ENCODE measurements at places on chromosomes 5 and 9.

DNA sequence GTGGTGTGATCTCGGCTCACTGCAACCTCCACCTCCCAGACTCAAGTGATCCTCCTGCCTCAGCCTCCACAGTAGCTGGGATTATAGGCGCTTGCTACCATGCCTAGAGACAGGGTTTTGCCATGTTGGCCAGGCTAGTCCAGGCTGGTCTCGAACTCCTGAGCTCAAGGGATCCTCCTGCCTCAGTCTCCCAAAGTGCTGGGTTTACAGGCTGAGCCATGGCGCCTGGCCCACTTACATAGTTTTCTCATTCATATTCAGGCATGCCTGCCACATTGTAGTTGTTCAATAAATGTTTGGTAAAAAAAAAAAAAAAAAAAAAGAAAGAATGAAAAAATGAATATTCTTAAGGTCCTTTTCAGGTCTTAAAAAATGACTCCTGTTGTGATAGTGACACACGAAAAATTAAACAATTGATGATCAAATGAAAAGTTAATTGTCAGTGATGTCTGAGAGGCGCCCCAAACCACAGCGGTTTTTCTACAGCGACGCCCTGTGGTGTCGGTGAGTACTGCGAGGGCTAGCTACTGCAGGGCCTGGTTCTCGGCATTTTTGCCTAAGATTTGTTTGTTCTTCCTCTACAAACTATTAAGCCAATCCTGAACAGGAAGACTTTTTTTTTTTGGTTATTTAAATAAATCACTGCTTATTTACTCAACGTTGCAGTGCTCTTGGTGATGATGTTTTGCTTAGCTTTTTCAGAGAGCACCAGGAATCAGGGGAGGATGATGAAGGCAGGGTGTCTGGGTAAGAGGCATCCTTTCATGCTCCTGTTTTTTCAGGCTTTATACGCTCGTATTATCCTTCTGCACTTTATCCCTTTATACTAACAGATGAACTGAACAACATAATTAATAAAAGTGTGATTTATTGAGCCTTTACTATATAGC is 67.0 kb upstream of the DPYSL3 start:
- DNase-seq: no peak

DNA sequence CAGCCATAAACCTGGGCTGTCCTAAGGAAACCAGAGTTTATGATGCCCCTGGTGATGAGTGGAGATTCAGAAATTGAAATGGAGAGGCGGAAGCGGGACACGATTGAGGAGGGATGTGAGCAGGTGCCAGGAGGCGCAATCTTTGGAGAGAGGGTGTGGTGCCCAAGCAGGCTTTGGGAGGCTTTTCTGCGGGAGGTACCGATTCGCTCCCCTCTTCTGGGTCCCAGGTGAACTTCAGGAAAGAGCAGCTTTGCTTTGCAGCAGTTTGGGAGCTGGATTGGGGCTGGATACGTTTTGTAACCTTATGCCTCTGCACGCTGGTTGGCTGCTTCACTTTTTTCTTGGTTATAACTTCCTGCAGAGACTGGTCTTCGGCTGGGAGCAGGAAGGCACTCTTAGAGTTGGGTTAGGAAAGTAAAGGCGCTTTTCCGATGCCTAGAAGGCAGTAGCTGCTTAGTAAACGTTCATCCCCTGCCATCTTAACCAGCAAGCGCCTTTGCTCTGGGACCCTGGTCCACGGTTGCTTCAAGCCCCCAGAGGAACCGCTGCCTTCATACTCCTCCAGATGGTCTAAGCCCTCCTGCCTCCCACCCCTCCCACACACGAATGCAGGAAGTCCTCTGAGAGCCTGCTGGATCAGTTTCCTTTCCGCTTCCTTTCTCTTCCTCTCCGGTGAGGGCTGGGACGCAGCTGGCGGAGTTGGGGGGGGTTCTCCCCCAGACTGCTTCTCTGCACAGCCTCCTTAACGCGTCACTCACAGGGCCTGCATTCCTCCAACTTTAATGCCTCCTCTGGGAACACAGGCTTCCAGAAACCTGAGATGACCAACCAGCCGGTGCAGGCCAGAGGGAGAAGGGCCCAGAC is 15.2 kb upstream of the NEK6 start:
- DNase-seq: no peak

DNA sequence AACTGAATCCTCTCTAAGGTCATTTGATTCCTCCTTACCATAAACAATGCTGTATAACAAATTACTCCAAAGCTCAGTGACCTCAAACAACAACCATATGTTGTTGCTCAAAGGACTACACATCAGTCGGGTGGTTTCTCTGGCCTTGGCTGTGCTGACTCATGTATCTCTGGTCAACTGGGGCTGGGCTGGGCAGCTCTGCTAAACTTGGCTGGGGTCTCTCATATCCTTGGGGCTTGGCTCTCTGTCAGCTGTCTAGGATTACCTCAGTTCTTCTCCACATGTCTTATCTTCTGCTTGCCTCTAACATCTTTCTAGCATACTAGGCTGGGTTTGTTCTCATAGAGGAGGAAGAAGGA is 86.4 kb downstream of the GALNT10 start:
- peak; percentile 94 for DNase-seq

DNA sequence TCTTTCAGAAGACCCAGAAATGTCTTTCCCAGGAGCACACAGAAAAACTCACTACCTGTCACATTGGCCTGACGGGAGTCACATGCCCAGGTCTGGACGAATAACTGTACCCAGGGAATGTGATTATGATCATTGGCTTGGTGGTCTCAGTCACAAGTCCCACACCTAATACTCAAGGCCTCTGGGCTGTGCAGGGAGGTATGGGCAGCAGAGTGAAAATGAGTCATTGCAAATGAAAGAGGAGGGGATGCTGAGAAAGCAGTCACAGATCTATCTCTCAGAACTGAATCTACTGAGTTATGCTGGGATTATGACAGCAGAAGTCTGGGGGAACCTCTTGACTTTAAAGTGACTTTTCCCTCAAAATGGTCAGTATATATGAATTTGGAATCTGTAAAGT is 36.9 kb downstream of the SGCD start:
- DNase-seq: no peak

GRCh38 chr9:9997585-9997984 is 615.2 kb downstream of the PTPRD start:
- no peak for DNase-seq

- no peak for DNase-seq
These were observed 75.5 kb downstream of the EPB41L4B start for GRCh38 chr9:109245310-109245897.

GRCh38 chr5:36441280-36441679 is 139.6 kb upstream of the RANBP3L start:
- DNase-seq: no peak

GRCh38 chr9:134666208-134666607 is 24.6 kb downstream of the COL5A1 start:
- no peak for DNase-seq

GRCh38 chr9:137070201-137070905 is at the start of gene SAPCD2:
Gene SAPCD2 (minus strand): TSS chr9:137070557. CDS start chr9:137070460, 97 bp downstream.
- no peak for DNase-seq

DNA sequence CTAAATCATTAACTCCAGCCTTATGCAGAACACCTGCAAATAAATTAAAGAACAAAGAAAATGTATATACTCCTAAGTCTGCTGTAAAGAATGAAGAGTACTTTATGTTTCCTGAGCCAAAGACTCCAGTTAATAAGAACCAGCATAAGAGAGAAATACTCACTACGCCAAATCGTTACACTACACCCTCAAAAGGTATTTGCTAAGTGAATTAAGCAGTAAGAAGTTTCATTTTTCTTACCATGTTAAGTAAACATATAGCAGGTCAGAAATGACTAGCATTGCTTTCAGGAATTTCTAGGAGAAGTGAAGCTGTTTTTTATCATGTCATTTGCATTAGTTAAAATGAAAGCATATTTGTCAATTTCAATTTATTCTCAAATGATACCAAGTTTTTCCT is 92.7 kb downstream of the MELK start:
- no peak for DNase-seq

- DNase-seq: peak; percentile 12
These were observed 29.8 kb downstream of the PRUNE2 start for GRCh38 chr9:76876098-76876497.

DNA sequence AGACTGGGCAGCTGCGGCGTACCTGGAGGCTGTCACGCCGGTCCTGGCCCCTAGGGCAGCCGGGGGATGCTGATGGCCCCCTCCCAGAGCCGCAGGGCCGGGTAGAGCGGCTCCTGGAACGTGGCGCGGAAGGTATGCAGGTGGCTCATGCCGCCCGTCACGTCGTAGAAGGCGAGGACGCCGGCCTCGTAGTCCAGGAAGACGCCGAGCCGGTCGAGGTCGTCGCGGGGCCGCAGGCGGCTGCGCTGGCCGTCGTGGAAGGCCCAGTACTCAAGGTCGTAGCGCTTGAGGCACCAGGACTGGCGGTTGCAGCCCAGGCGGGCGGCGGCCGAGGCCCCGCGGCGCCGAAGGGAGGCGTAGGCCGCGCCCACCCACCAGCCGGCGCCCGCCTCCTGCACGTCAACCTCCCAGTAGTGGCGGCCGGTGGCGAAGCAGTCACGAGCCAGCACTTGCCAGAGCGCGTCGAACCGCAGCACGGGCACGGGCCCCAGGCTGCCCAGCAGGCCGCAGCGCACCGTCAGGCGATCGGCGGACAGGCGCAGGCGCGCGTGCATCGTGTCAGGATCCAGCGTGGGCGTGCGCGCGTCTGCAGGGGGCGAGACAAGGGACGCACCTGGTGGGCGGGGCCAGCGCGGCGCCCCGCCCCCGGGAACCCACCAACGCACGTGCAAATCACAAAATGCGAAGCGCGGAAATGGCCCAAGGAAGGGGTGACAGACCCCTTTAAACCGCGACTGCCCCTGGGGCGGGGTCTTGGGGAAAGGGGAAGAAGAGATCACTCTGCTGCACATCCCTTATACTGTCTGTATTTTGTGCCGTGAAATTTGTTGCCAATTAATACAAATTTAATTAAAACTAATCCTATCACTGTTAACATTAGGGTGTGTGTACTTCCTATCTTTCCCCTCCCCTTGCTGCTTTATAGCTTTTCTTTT is 31.2 kb downstream of the NANS start:
- DNase-seq: no peak

GRCh38 chr9:122228568-122229484 is at the start of gene LHX6:
Gene LHX6 (minus strand): TSS chr9:122228957. CDS start chr9:122228740, 217 bp downstream.
- DNase-seq: no peak

DNA sequence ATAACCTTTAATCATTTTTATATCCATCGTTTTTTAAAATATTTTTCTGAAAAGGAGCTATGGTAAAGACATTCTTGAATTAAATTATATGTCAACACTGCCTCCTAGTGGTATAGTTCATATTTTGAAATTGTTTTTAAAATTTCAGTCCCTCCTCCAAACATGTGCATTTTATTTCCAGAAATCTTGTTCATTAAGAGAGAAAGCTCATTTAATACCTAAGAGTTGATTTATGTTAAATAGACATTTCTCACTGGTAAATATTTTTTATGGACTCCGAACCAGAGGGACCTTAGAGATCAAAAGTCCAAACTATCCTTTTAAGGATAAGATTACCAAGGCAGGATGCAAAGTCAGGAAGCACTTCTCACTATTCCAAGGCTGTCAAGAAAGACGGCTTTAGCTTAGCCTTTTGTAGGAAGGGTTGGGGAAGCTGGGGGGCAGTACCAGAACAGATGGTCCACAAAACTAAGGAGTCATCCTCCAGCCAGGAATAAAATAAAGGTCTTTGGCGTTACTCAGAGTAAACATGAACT is 21.6 kb downstream of the BHMT start:
- no peak for DNase-seq

DNA sequence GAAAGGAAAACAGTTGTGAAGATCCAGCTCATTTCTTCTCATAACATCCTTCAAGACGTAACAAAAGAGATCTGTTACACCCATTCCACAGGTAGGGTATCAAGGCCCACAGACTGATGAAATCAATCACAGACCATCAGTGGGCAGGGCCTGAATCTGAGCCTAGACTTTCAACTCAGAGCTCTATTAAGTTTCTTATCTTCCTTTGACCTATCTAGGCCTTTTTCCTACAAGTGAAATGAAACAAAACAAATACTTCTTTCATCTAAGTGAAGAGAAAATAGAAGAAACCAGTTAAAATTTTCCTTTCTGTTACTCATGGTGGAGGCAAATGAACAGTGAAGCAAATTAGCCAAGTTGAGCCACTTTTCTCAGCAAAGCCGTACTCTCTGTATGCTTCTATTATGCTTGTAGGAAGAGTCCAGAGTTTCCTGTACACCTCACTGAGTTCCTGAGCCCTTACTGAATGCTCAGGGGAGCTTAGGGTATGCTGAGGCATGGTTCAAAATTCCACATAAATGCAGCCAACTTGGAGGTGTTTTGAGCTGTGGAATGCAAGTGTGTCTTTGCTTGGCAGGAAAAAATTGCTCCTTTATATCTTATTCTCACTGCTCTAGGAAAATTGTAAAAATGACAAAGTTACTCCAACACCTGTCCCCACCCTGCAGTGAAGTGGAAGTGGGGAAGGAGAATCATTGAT is 91.9 kb downstream of the FEM1C start:
- no peak for DNase-seq

- no peak for DNase-seq
These were observed 109.8 kb upstream of the NR5A1 start for GRCh38 chr9:124616961-124617360.

DNA sequence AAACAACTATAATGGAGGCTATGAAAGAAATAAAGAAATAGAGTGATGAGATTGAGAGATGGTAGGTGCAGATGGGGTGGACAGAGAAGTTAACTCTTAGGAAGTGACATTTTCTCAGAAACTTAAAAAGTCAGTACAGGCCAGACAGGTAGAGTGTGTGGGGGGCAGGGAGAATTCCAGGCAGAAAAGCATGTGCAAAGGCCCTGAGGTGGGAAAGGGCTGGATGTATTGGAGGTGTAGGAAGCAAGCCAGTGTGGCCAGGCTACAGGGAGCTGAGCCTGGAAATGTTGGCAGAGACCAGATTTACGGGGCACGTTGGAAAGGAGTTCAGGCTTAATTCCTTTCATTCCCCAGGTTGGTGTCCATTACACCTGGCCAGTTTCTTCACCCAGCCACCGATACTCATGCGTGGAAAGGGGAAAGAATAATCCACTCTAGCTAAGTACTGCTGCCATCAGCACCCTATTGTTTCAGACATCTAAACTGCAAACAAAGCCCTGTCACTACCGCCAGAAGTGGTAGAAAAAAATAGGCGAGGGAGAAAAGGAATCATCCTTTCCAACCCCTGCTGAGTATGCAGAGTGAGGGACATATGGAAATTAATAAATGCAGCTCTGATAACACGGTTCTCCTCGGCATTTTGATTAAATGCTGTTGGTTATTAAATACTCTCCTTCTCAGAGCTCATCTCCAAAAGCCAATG is 116.8 kb upstream of the GPR151 start:
- no peak for DNase-seq

DNA sequence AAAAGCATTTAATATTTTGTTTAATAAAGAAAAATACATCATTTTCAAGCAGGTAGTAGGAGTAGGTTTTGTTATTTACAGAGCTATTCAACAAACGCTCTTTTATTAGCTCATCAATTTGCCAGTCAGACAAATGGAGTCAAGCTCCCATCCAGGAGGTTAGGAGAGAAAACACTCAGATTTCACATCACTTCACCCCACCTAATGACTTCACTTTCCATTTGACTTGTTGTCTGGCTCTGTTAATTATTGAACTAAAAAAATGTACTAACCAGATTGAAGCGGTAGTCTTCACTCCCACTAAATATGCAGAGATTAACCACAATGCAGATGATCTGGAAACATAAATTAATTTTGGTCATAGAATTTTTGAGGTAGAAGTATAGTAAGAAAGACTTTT is 193.6 kb upstream of the VCAN start:
- DNase-seq: no peak

GRCh38 chr9:34454571-34455065 is 3.8 kb downstream of the FAM219A start:
- no peak for DNase-seq

Measured in AG09319 (cell line).